ENCODE measurements at places on chromosomes 5 and 9.

DNA sequence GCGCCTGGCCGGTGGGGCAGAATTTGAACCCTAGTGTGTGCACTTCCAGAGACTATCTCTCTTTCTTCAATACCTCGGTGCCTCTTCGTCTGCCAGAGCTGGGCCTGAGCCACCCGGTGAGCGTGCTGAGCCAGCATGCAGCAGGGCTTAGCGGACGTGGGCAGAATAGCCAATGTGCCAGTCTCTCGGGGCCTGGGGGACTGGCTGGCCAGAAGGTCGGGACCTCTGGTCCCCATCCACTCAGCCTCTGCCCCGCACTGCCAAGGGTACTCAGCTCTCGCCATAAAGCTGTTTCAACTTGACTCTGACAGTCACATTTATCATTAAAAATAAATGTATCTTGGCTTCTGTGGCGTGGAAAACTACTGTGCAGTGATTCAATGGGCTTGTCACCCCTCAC is 4.2 kb upstream of the FIBCD1 start:
- no peak for DNase-seq

- DNase-seq = no peak
Observed at GRCh38 chr5:95392593-95393182, 1.5 kb downstream of the FAM81B start.

GRCh38 chr5:178204182-178204934 is at the start of gene HNRNPAB:
HNRNPAB (plus strand) TSS chr5:178204533; CDS start chr5:178204838, 305 bp downstream.
- DNase-seq = peak; percentile 93

- DNase-seq = no peak
Observed at GRCh38 chr5:53479590-53480415, 626 bp upstream of the FST start.

DNA sequence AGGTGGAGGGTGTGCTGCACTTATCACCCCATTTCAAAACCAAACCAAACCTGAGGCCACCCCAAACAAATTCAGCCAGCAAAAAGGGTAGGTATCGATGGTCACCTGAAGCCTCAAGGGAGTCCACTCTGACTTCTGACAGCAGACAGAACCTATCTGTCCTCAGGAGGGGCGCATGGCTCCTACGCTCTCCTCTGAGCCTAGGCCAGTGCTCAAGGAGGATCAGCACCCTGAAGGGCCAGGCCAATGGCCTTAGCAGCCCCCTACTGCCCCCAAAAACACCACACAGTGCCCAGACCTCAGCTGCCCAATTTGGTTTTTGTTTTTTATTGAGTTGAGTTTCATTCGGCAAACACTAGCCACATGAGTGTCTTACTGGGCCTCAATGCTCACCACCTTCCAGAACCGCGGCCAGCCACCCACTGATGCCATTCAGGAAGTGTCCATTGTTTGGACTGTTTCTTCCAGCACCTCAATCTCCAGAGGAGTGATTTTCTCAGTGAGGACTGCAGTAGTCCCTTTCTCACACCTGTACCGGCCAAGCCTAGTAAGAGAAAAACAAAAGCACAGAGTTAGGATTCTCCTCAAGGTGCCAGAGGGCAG is 62.0 kb downstream of the PSMB7 start:
- DNase-seq = no peak

DNA sequence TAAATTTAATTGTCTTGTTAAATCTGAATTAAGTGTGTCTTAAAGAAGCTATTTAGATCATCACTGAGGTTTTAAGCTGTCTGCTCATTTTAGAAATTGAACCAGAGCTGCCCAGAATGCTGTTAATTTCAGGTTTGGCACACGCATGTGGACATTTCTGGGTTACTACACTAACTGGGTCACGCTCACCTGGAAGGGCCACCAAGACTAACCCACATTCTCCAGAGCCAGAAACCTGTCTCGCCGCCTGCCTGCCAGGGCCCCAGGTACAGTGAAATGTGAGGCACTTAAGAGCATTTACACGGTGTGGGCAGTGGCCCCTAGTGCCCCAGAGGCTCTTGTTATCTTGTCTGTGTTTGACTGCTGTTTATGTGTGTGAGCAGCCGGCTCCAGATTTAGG is 46.6 kb downstream of the ATP10B start:
- no peak for DNase-seq

DNA sequence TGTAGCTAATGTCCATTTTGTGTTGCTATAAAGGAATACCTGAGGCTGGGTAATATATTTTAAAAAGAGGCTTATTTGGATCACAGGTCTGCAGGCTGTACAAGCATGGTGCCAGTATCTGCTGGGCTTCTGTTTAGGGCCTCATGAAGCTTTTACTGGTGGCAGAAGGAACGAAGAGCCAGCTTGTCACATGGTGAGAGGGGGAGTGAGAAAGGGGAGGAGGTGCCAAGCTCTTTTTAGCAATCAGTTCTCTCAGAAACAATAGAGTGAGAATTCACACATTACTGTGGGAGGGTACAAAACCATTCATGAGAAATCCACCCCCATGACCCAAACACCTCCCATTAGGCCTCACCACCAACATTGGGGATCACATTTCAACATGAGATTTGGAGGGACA is 340.9 kb downstream of the RASEF start:
- DNase-seq = no peak

GRCh38 chr9:96486386-96487028 is 36.5 kb downstream of the HABP4 start:
- no peak for DNase-seq

DNA sequence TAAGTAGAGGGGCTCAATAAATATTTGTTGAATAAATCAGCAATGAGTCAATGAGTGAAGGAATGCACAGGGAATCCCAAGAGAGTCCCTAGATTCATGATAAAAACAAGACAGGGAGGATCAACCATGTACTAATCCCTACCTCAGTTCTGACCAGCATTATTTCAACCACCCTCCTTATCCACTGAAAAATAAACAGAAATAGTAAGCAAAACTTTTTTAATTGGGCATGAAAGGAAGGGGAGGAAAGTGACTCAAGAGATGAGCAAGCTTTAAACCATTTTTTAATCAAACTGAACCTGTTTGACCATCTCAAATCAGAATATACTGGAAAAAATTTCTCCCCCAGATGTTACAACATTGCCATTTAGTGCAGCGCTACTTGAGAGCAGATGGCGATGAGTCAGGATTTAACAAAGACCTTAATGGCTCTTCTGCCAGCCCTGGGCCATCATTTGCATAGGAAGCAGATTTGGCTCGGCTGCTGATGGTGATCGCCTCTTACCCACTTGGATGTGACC is 194.8 kb upstream of the SLC30A5 start:
- no peak for DNase-seq

- DNase-seq = no peak
Observed at GRCh38 chr9:27350382-27350976, 53.5 kb upstream of the EQTN start.

- no peak for DNase-seq
Observed at GRCh38 chr5:155897761-155898160, 429.2 kb upstream of the SGCD start.

DNA sequence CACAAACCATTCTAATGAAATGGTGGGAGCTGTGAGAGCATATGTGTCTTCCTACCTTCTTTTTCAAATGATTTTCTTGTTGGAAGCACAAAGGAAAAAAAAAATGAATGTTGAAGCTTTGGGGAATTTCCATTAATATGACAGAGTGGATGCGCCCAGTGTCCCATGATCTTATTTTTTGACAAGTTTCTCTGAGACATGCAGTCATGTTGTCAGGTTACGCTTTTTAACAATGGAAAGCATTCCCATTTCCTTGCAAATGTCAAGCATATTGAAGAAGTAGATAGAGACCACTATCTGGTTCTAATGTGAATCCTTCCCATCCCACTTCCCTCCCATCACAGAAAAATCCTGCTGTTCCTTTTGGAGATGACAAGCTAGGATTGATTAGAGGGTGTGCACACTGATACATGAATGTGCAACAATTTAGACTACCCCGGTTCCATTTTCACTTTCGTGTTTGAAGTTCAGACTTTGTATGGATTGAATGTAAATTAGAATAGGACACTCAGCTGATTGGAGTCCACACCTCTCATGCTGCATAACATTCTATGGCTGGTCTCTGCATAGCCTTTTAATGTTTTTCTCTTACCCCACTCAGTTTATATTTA is 919.4 kb downstream of the TLE4 start:
- DNase-seq = no peak

- no peak for DNase-seq
Observed at GRCh38 chr9:7369384-7369821, 430.2 kb downstream of the DMAC1 start.

DNA sequence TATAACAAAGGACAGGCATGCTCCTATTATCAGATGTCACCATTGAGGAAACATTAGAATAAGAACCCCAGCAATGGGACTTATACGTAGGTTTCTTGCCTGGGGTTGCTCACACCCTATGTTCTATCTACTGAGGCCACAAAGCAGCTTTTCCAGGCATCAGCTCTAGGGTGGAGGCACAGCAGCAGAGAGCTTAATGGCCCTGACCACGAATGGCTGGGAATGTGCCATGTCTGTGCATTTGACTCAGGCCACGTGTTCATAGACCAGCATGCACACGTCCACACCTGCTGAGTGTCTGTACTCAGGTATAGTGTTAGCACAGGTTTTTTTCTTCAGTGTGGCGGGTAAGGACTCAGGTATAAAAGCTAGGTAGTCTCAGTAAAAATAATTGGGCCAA is 129.4 kb downstream of the AOPEP start:
- no peak for DNase-seq

GRCh38 chr5:111224561-111225345 is 569 bp downstream of the CAMK4 start:
- DNase-seq = peak; percentile 20

DNA sequence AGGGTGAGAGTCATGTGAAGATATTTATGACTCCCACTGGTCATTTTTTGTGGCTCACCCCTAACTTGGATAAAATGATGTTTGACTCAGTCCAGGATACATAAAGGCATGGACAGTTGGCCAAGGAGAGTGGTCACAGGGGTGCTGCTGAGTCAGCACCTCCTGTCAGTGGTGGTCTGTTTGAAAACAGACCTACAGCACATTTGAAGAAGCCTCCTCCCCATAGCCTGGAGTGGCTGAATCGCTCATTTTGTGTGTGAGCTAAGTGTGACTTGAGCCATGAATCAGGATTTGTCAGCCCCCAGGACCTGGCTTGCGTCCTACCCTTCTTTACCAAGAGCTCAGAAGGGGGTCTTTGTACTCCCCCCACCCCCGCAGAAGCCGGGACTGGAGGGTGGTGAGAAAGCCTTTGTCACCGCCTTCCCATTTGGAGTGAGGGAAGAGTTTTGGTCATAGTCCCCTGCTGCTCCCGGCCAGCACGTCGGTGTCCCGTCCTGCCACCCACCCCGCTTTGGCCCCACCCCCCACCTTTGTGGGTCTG is 35.6 kb downstream of the TRIO start:
- no peak for DNase-seq

GRCh38 chr9:74696520-74696919 is 191.2 kb downstream of the TRPM6 start:
- no peak for DNase-seq

DNA sequence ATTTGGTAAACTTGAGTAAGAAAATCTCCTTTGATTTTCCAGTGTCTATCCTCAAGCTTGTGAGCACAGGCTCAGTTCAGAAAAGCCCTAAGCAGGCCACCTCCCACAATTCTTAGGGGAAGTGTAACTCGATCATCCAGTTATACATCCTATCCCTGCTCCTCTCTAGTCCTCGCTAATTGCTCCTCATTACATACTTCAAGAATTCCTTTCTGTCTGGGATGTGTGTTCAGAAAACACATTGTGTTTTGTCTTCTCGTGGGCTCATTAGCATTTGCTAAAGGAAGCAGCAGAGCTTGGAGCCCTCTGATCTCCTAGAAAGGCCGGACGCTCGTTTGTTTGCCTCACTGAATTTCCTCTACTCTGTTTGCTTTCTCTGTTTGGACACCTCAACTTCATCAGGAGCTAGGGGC is 268.2 kb upstream of the RFX3 start:
- no peak for DNase-seq

DNA sequence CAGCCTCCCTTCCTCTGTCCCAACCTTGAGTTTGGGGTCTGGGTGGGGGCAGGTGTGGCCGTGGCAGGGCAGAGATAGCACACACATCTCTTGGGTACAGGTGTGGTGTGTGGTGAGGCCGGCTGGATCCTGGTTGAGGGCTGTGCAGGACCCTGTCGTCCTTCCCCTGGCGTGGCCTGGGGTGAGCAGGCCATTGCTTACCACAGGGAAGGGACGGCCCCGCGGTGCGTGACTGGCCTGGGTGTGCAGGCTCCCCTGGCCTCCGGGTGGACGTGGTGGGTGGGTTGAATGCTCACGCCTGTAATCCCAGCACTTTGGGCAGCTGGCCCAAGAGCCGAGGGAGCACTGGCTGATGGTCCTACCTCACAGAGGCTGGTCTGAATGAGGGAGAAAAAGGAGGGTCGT is 1.2 kb downstream of the ARRDC1 start:
- DNase-seq = no peak
